ENCODE measurements at places on chromosomes 7 and 10.
A peak's percentile ranks its signal among the peaks of the same experiment; 100 is the strongest.

DNA sequence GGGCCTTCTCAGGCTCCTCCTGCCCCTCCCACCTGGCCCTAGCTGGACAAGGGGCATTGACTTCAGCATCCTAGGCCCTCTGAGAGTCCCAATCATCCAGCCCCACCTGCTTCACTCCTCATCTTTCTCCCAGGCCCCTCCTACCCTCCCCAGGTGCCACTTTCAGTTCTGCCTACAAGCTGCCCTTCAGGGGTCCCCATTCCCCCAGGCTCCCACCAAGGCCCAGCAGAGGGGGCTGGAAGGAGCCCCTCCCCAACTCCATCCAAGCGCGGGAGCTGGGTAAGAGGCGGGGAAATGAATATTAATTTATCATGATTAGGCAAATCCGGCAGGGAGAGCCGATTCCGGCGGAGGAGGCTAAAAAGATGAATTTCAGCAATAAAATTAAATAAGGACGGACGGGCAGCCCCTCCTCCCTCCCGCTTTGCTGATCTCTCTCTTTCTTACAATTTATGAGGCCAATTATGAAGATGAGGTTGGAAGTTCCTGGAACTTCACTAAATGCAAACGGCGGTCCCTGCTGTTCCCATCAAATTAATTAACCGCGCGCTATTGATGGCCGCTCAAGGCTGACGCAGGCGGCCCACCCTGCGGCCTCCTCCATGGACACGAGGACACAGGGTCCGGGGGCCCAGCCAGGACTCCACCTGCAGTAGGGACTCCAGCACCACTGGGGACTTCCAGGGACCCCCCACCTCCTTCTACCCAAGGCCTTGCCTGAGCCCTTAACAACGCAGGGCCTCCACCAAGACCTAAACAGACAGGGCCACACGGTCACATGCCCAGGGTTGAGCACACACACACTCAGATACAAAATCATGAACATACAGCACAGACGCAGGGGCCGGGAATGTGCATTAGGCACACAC is 13.9 kb downstream of the POLL start:
- no peak for DNase-seq

- no peak for DNase-seq
These were observed 87.9 kb downstream of the DPY19L1 start for GRCh38 chr7:34949361-34949760.

GRCh38 chr10:43124574-43125273 is 13.5 kb upstream of the CSGALNACT2 start:
- DNase-seq, result no peak

DNA sequence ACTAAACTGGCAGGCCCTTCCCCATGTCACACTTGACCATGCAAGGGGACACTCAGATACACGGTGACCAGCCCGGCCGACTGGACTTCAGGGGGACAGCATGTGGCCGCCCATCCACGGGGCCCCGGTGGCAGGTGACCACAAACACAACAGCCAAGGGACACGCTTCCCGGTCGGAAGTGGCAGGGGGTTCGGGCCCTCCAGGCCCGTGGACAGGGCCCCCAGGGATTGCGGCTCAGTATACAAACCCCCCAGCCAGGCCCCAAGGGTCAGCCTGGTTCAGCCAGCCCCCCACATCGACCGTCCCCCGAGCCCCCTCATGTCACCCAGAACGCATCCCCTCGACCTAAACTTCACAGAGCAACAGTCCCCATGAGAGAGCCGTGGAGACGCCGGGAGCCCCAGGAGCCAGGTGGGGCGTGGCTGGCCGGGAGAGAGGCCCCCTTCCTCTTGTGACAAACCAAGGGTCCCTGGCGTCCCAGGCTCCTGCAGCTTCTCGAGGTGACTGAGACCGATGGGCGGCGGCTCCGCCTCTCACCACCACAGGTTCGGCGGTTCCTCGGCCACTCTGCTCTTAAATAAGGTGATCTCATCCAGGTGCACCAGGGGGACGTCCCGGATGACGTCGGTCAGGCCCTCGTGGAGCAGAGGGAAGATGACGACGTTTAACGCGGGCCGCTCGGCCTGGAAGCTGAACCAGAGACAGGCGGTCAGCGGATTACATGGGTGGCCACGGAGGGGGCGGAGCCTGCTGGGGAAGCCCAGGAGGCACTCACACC is 57.8 kb upstream of the TNRC18 start:
- DNase-seq, result no peak

- no peak for DNase-seq
These were observed 26.0 kb downstream of the WDR86 start for GRCh38 chr7:151383638-151384351.

DNA sequence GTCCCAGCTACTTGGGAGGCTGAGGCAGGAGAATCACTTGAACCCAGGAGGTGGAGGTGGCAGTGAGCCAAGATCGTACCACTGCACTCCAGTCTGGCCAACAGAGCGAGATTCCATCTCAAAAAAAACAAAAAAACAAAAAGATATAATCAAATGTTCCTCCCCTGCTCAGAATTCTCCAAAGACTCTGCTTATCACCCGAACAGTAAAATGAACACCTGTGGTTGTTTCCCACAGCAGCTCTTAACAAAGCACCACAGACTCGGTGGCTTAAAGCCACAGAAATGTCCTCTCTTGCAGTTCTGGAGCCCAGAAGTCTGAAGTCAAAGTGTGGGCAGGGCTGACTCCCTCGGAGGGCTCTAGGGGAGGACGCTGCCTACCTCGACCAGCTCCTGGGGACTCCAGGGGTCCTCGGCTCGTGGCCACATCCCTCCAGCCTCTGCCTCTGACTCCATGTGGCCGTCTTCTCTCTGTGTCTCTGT is 4.1 kb upstream of the INTS1 start:
- no peak for DNase-seq

- DNase-seq, result no peak
These were observed 646.2 kb upstream of the SEMA3D start for GRCh38 chr7:85833066-85833465.

DNA sequence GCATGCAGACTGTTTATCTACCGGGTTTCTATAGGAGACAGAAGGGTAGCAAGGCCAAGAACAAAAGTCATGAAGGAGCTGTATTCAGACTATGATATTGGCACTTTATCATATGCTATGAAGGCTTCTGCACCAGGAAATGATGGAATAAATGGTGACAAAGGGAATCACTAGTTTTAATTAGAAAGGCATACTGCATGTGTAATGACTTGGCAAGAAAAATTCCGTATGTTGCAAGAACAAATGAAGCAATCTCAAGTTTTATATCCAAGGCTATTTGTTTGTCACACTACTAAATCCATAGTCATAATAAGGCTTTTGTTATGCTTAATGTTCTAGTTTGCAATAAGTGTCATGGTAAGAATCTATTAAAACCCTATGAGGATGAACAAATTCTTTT is 230.9 kb downstream of the ZEB1 start:
- DNase-seq, result no peak

DNA sequence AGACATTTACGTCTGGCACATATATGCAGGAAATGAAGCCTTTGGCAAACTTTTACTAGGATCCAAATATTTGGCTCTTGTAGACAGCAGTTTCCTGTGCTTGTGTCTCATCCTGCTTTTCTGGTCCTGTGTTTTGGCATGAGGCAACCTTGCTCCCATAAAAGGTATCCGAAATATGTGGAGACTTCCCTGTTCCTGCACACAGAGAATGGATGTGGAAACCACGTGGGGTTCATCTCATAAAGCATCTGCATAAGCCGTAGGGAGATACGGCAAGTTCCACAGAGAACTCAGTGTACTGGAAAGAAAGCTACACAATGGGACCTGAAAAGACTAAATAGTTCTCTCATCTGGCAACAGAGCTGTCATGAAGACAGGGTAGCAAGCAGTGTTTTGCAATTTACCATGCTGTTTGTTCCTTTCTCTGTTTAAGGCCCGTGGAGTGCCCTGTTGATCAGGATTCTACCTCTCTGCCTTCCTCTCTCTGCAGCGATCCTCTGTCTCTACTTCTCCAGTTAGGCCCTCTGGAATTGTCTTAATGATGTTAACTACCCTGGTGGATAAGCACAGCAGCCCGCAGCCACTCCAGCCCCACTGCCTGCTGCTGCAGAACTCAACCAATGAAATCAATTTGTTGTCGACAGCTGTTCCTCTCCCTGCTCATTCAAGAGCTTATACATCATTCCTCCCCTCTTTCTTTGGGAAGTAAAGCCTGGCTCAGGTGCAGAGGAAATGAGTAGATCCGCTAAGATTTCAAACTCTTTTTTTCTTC is 293.6 kb downstream of the CSTF2T start:
- DNase-seq, result no peak

DNA sequence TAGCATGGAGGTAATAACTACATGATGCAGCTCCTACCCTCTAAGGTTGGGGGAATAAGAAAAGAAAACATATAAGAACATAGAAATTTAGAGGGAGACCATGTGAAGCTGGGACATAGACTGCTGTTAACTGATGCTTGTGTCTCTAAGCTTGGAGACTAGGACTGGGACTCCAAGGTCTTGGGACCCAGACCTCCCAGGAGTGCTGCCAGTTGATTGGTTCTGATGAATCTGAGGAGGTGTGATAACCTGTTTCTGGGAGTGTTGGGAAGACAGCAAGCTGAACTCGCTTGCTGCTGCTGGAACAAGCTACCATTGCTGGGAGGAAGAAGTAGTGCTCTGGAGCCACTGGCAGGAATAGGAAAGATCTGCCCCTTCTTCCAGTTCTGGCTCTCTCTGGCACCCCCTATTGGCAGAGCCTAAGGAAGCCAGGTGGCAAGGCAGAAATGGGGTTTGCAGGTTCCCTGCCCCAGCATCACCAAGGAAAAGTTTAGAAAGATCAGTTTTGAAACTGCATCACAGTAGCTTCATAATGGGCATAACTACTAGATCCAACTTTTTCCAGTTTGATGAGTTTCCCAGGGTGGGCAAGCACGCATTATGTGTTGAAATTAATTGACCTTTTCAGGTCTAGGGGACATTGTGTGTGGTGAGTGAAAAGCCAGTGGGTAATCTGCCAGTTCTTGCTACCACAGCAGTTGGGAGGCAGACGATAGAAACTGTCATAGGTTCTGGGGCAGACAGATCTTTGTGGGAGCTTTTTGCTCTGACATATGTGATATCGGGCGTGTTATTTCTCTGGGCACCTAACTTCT is 140.7 kb downstream of the SND1 start:
- DNase-seq, result no peak

- no peak for DNase-seq
These were observed 18.5 kb upstream of the PTPRN2 start for GRCh38 chr7:158606129-158606528.

- no peak for DNase-seq
These were observed 369.5 kb downstream of the SORCS3 start for GRCh38 chr10:105010411-105011121.

DNA sequence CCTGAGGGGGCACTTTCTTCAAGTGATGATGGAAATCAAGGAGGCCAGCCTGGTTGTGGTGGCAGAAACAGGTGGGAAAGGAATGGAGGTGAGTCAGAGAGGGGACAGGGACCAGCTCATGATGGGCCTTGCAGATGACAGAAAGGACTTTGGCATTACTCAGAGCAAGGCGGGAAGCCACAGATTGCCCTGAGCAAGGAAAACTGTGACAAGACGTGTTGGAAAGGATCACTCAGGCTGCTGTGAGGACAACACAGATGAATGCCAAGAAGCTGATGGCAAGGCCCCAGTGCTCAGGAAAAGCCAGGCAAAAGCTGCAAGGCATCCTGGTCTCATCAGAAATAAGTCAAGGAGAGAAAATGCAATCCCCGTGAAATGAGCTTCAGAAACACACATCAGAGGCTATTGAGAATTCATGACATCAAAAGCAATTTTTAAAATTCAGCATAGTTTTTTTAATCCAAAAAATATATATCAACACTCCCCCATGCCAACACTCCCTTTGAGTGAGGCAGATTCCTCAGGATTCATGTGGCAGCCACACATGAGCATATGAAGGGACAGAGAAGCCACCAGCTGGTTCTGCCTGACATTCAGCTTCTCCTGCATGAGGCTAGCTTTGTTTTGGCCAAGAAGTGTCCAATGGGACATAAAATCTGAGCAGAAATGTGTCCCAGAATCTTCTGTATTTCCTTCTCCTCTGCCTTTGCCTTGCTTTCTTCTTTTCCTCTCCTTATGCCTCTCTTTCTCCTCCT is 244.5 kb upstream of the MYO3A start:
- no peak for DNase-seq

GRCh38 chr7:140390466-140391190 is 7.7 kb downstream of the SLC37A3 start:
- no peak for DNase-seq

DNA sequence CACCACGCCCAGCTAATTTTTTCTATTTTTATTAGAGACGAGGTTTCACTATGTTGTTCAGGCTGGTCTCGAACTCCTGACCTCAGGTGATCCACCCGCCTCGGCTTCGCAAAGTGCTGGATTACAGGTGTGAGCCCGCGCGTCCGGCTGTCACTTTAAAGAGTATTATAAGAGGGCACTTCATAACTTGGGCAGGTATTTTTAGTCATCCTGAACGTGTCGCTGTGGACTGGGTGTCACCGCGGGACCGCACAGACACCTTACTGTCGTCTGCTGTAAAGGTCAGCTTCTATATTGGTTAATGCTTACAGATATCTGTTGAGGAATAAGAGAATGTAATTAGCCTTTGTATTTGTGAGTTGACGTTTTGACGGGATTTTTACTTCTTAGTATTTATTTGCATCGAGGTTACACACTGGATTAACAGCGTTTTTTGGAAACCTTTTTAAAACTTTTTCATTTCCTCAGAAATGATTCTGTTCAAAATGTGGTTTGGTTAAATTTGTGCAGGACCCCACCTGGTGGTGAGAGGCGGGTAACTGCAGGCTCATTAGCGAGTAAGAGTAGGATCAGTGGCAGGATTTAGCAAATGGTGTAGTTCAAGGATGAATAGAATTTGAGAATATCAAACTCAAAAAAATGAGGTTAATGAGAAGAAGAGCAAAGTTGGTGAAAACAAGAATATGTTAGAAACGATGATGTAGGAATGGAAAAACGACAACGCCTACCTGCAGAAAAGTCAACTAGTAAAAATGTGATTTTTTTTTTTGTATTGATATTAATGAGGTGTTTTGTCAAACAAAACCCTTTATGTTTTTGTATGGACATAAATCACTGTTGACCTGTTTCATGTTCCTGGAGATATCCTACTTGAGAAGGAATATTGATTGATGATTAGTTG is 3.2 kb downstream of the DNAJB6 start:
- DNase-seq, result peak; percentile 72

GRCh38 chr7:150756858-150757257 is 19.6 kb downstream of the GIMAP5 start:
- peak; percentile 10 for DNase-seq

DNA sequence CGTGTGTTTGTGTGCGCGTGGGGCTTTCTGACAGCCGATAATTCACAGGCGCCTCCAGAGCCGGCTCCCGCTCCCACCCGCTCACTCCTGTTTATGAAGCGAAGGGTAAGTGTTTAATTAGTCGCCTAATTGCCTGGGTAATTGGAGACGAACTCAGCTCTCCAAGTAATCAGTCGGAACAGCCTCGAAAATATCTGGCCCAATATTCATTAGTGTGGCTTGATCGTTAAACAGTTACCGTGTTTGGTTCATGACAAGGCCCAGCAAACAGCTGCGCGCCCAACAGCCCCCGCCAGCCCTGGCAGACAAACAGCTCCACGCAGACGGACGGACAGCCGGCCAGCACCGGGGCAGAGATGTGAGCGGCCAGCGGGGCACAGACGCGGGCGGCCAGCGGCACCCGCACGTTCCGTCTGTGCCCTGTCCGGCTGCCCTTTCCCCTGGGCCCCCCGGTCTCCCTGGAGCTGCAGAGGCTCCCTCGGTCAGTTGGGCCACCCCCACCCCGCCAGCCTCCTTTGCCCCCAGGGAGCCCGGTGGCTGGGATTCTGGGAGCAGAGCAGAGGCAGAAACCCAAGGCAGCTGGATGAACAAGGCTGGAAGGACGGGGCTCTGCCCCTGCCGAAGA is 98.2 kb downstream of the UNCX start:
- DNase-seq, result no peak

- no peak for DNase-seq
These were observed 22.2 kb upstream of the UNCX start for GRCh38 chr7:1210321-1210978.

GRCh38 chr7:107463139-107464078 is 6.4 kb upstream of the GPR22 start:
- peak; percentile 38 for DNase-seq

Data from SW 1271 (cell line).